ENCODE measurements at places on chromosomes 7 and 10. TPM values are rescaled to one million over a fixed set of nuclear protein-coding genes. Genes with fewer than 3 reads are reported as not detected.

GRCh38 chr7:41881331-41882130 lies 178.6 kb upstream of the INHBA start:
- H3K27ac ChIP-seq, result no peak overlapping the region
- no peaks in the 10 kb centered on the region for H3K27me3 ChIP-seq
- no peaks in the 10 kb centered on the region for H3K4me1 ChIP-seq
- no peaks in the 10 kb centered on the region for H3K36me3 ChIP-seq
- no peak for DNase-seq
- H3K4me3 ChIP-seq, result no peak overlapping the region

- no peaks in the 10 kb centered on the region for H3K4me1 ChIP-seq
- H3K27ac ChIP-seq, result no peak overlapping the region
- H3K36me3 ChIP-seq, result no peaks in the 10 kb centered on the region
- no peak overlapping the region for H3K4me3 ChIP-seq
These were observed 4.5 kb downstream of the NEUROG3 start for GRCh38 chr10:69568472-69569395.

DNA sequence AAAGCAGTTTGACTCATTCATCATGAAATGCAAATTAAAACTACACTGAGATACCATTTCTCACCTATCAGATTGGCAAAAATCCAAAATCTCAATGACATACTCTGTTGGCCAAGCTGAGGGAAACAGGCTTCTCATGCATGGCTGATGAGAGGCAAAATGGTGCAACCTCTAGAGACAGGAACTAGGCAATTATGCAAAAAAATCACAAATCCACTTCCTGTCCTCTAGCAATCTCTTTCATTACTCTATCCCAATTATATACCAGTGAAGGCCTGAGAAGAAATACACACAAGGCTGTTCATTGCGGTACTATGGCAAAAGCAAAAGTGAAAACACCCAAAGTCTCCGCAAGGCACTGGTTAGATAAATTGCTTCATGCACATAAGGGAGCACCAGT lies 25.9 kb upstream of the PTPRN2 start:
- H3K4me3 ChIP-seq, result no peak overlapping the region
- no peak overlapping the region for H3K27ac ChIP-seq
- no peaks in the 10 kb centered on the region for H3K36me3 ChIP-seq
- no peaks in the 10 kb centered on the region for H3K4me1 ChIP-seq

DNA sequence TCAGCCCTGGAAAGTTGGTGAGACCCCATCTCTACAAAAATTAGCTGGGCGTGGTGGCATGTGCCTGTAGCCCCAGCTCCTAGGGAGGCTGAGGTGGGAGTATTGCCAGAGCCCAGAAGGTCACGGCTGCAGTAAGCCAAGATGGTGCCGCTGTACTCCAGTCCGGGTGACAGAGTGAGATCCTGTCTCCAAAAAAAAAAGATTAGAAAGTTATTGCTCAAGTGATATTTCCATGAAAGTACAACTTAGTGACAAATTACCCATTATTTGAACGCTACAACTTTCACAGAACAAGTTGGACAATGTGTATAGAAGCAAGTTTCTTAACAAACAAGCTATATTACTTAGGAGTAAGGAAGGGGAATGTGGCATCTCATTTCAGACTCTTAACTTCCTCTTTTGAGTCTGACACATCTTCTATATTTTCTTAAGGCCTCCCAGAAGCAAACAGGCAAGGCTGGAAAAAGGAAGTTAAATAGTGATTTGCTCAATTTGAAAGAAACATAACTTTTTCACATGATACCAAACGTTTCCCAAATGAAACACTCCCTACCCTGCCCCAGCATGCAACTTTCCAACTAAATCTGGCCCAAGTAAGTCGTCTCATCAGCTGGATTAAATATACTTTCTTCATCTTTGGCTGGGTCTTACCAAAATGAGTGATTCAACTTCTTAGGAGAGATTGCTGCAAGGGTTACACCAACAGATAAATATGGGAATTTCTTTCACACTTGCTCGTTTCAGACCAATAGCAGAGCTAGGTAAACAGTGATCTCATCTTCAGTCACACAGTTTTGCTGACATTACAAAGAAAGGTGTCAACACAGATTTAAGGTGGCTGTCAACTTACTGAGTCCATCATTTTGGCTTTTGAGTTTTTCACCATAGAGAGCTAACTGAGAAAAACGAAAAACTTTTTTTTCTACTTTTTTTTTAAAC lies 66.3 kb upstream of the KLF6 start:
- no peaks in the 10 kb centered on the region for H3K36me3 ChIP-seq
- H3K27me3 ChIP-seq, result no peaks in the 10 kb centered on the region
- H3K27ac ChIP-seq, result peak overlapping the region; percentile 79
- DNase-seq, result peak; percentile 29
- peaks cover 10% of the 10 kb centered on the region for H3K4me1 ChIP-seq
- no peak overlapping the region for H3K4me3 ChIP-seq

DNA sequence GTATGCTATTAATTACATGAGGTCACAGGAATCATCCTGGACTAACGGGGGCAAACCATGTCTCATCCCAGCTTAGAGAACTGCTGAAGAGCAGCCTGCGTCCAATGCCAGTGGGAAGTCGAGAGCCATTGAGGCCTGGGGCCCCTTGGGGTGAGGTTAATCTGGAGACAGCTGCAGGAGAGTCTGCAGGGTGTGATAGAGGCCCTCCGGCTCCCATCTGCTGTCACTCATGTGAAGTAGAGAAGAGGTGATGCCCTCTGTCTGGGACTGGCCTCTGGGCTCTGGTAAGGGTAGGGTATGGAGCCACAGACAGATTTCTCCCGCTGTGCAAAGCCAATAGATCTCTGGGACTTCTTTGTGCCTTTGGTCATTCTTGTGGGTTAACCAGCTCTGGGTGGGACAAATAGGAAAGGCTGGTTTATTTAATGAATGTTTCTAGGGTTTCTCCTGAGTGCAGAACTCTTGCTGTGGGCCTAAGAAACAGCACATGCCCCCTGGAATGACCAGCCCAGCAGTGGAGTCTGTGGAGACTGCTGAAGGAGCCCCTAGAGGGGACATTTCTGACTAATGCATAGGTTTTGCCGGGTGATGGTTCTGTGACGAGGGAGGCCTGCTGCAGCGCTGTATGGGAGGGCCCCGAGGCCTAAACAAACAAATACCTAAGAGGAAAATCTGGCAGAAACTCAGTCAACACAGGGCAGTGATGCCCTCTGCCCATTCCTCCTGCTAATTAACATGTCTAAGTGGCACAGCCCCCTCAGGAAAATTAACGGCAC lies 34.5 kb downstream of the CRHR2 start:
- no peaks in the 10 kb centered on the region for H3K36me3 ChIP-seq
- H3K4me1 ChIP-seq, result no peaks in the 10 kb centered on the region
- H3K4me3 ChIP-seq, result no peak overlapping the region
- DNase-seq, result no peak

- no peak overlapping the region for H3K27ac ChIP-seq
- no peak overlapping the region for H3K4me3 ChIP-seq
- no peaks in the 10 kb centered on the region for H3K36me3 ChIP-seq
- H3K4me1 ChIP-seq, result no peaks in the 10 kb centered on the region
- DNase-seq, result peak; percentile 83
- no peaks in the 10 kb centered on the region for H3K27me3 ChIP-seq
These were observed 258.4 kb downstream of the SEMA3A start for GRCh38 chr7:83936056-83936708.

- no peak overlapping the region for H3K4me3 ChIP-seq
- peaks cover 6% of the 10 kb centered on the region for H3K36me3 ChIP-seq
- H3K4me1 ChIP-seq, result no peaks in the 10 kb centered on the region
These were observed 119.6 kb downstream of the DOCK1 start for GRCh38 chr10:127024685-127025435.

DNA sequence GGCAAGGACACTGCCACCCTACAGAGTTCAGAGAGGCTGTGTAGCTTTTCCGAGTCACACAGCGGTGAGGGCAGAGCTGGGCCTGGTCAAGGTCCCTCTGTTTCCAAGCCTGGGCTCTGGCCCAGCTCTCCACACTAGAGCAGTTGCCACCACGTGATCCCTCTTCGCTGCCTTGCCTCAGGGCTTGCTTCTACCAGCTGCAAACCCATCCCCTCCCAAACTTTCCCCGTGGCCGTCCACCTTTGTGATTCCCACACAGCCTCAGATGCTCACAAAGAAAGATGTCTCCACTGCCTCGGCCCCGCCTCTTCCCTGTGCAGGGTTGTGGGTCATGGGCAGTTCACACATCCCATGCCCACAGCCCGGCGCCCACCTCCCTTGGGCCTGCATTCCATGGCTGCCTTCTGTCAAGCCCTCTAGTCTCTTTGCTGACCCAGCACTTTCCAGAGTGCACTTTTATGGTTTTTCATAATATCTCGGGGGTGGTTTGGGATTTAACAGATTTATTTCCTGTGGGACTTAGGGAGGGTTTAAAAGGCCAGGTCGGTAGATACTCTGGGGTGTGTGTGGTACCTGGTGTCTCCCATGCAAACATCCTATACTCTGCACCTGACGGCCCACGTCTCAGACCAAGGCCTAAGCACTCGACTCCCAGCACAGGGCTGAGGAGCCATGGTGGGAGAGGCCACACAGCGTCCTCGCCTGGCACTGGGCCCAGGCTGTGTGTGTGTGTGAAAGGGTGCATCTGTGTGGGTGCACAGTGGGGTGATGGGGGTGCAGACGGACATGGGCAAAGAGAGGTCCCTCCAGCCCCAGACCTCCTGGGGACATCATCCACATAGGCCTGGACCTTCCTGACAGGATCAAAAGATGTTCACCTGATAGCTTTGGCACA lies 59.6 kb downstream of the PKD1L1 start:
- peak; percentile 39 for DNase-seq
- H3K27me3 ChIP-seq, result no peaks in the 10 kb centered on the region
- no peaks in the 10 kb centered on the region for H3K4me1 ChIP-seq
- H3K36me3 ChIP-seq, result no peaks in the 10 kb centered on the region
- H3K27ac ChIP-seq, result no peak overlapping the region
- H3K4me3 ChIP-seq, result no peak overlapping the region

- H3K4me1 ChIP-seq, result peaks cover 2% of the 10 kb centered on the region
- H3K4me3 ChIP-seq, result no peak overlapping the region
- H3K27ac ChIP-seq, result no peak overlapping the region
- no peak for DNase-seq
These were observed 32.4 kb downstream of the SPDYE6 start for GRCh38 chr7:102323914-102324195.

Gene C7orf57
- 0.63 TPM for total RNA-seq

Gene DNAJC9
- total RNA-seq, result 13.9 TPM

Gene GIMAP8
- total RNA-seq, result 24.3 TPM

Gene SPDYE16
- total RNA-seq, result 0.31 TPM

Gene COPG2
- total RNA-seq, result 27.6 TPM

Gene CPVL
- total RNA-seq, result 133 TPM

Data from kidney (tissue), 22 donors.